GF-D8 (cell line): ENCODE measurements at places on chromosomes 7 and 10.

- DNase-seq = no peak
Observed at GRCh38 chr10:92800134-92800733, 48.1 kb upstream of the EXOC6 start.

- no peak for DNase-seq
Observed at GRCh38 chr10:60572511-60573194, 183.0 kb upstream of the ANK3 start.

- DNase-seq = no peak
Observed at GRCh38 chr7:14209896-14210484, 220.5 kb upstream of the ETV1 start.

DNA sequence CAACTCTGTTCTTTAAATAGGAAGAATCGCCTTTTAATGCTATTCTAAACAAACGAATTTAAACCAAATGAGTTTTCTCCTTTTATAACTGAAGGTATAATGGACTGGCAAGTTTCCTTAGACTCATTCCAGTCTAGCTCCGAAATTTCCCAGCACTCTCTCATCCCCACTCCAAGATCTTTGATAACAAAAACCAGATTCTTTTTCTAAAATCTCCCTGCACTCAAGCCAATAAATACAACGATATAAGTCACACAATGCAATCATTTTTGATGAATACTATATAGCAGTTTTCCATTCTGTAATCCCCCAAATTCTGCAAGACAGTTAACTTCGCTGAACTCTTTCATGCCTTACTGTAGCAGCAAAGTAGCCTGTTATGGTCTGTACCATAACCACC lies 1.9 kb downstream of the OGA start:
- DNase-seq = no peak

DNA sequence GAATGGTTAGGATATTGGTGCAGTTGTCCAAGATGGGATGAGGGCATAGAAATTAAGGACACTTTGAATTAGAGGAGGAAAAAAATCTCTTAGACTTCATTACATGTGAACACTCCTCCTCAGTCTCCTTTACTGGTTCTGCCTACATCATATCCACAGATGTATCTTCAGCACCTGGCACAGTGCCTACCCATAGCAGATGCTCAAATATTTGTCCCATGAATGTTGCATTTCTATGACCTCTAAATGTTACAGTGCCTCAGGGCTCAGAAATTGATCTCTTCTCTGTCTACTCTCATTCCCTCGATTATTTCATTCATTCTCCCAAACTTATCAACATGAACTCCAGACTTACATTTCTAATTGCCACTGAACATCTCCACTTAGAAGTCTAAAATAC lies 17.1 kb downstream of the CNNM1 start:
- DNase-seq = no peak

- DNase-seq = no peak
Observed at GRCh38 chr7:131511071-131511470, 45.4 kb downstream of the PODXL start.

- DNase-seq = no peak
Observed at GRCh38 chr10:108586424-108586823, 1336.9 kb downstream of the XPNPEP1 start.

DNA sequence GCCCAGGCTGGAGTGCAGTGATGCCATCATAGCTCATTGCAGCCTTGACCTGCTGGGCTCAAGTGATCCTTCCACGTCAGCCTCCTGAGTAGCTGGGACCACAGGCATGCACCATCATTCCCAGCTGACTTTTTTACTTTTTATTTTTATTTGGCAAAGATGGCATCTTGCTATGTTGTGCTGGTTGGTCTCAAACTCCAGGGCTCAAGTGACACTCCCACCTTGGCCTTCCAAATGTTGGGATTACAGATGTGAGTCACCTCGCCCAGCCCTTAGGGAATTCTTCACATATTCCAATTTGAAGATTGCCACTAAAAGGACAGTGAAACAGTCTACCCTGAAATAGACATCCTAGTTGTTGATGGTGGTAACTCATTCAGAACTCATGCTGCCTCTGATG lies 27.7 kb downstream of the SUGCT start:
- no peak for DNase-seq

GRCh38 chr10:103584216-103585010 lies 90.9 kb downstream of the NEURL1 start:
- peak; percentile 86 for DNase-seq

- no peak for DNase-seq
Observed at GRCh38 chr10:43342279-43343125, 28.9 kb upstream of the FXYD4 start.

DNA sequence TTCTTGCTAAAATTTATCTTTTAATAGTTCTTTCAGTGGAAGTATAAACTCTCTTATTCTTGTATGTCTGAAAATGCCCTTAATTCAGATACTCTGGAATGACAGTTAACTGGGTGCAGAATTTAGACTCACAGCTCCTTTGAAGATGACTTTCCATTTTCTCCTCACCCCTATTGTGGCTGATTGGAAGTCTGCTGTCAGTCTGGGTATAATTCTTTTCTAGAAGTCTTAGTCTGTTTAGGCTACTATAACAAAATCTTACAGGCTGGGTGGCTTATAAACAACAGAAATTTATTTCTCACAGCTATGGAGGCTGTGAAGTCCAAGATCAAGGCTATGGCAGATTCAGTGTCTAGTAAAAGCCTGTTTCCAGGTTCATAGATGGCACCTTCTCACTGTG lies 145.2 kb upstream of the GDF10 start:
- no peak for DNase-seq

DNA sequence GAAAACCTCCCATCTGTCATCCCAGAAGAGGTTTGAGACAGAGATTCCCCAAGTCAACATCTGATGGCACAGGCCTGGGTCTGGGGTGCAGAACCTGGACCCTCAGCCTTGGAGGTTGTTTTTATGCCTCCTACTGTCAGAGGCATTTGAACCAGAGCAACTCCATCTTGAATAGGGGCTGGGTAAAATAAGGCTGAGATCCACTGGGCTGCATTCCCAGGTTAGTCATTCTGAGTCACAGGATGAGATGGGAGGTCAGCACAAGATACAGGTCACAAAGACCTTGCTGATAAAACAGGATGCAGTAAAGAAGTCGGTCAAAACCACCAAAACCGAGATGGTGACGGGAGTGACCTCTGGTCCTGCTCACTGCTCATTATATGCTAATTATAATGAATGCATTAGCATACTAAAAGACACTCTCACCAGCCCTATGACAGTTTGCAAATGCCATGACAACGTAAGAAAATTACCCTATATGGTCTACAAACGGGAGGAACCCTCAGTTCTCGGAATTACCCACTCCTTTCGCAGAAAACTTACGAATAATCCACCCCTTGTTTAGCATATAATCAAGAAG lies 92.0 kb downstream of the ITGA8 start:
- no peak for DNase-seq

DNA sequence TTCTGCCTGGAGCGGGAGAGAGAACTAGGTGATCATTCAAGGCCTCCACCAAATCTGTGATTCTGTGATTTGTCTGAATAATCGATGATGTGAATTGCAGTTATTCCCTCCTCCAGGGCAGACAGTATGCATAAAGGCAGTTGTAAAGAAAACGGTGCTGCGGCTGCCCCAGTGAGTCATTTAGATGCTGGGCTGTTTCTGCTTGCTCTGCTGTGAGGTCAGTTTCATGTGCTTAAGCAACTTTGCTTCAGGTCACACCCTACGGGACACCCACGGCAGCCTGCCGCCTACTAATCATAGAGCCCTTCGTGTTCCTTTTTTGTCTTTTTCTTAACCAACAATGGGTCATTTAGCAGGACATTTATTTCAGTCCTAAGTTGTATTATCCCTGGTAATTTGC lies 158.1 kb upstream of the PITRM1 start:
- no peak for DNase-seq

GRCh38 chr10:110263164-110263563 lies 41.6 kb downstream of the SMNDC1 start:
- DNase-seq = no peak

DNA sequence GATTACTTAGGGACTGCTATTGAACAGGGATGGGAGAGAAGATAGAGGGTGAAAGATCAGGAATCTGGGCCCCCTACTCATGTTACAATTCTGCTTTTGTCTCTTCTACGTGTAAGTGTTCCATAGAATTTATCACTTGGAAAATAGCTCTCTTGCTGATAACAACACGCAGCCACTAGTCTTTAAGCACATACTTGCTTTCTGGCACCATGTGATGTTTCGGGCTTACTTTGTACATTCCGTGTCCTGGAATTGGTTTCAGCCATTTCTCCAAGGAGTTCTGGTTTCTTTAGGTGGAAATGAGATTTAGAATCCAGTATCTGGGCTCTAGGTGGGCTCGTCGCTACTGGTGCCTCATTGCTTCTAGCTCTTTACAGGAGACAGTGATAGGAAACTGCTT lies 59.7 kb downstream of the TFAM start:
- no peak for DNase-seq

DNA sequence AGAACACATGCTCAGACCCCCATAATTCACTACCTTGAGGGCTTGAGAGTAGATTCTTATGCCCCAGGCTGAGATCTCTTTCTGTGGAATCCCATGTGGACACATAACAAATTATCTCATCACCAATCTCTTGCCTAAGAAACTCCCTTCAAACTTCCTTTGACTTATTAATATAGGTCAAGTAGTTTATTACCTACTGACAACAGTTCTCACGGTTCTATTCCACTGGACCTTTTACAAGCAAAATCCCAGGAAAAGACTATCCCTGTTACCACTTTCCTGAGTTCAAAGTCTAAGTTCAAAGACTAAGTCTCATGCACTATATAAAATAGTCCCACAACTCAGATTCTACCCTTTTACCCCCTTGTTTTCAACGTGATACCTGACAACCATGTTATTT lies 754.7 kb downstream of the SUGCT start:
- no peak for DNase-seq

GRCh38 chr10:99619090-99619800 lies 994 bp downstream of the SLC25A28 start:
- DNase-seq = peak; percentile 29

DNA sequence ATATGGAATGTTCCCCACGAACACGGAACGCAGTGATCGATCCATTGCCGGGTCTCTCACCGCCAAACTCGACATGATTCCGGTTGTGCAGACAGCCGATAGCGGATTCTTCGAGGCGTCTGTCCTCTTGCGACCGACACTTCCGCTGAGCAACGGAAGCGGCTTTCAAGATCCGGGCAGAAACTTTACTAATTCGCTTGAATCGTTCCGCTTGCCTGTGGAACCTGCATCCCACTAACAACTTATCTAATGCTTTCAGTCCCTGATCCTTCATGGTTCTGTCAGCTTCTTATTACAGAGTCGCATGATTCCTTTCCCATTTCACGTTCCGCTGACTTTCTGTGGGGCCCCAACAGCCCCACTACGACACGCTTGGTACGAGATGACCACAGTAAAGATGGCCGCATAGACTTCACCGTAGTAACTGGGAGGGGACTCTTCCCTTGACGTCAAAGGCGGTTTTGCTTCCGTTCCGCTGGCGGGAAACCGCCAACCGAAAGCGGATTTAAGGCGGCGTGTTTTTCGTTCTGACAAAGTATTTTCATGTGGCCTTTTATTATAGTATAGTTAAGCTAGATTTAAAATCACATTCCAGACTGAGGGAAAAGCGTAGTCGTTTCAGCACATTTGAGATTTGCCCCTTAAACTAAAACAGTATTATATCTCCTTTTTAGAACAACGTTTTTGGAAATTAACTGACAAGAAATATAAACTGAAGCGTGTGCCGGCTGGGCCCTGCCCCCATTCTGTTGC lies at the start of gene CSTF2T:
Gene CSTF2T (minus strand): TSS at position 121 of the 753 bp plus-strand sequence. CDS start 46 bp downstream, at position 75.
- peak; percentile 73 for DNase-seq

- DNase-seq = no peak
Observed at GRCh38 chr10:70579234-70580002, 23.1 kb downstream of the PRF1 start.

DNA sequence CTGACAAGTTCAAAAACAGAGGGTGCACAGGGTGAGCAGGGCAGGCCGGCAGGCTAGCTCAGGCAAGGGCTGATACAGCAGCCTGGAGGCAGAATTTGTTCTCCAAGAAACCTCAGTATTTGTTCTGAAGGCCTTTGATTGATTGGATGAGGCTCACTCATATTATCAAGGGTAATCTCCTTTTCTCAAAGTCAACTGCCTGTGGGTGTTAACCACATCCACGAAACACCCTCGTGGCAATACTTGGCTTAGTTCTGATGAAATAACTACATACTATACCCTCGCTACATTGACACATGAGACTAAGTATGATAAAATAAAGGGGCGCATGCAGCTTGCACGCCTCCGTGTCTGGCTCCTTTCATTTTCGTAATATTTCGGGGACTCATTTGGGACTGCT lies 4.4 kb upstream of the PPP2R2D start:
- peak; percentile 84 for DNase-seq

- DNase-seq = no peak
Observed at GRCh38 chr7:126689037-126689436, 563.7 kb downstream of the GRM8 start.

GRCh38 chr7:342681-343216 lies 52.8 kb downstream of the FOXL3 start:
- DNase-seq = no peak

DNA sequence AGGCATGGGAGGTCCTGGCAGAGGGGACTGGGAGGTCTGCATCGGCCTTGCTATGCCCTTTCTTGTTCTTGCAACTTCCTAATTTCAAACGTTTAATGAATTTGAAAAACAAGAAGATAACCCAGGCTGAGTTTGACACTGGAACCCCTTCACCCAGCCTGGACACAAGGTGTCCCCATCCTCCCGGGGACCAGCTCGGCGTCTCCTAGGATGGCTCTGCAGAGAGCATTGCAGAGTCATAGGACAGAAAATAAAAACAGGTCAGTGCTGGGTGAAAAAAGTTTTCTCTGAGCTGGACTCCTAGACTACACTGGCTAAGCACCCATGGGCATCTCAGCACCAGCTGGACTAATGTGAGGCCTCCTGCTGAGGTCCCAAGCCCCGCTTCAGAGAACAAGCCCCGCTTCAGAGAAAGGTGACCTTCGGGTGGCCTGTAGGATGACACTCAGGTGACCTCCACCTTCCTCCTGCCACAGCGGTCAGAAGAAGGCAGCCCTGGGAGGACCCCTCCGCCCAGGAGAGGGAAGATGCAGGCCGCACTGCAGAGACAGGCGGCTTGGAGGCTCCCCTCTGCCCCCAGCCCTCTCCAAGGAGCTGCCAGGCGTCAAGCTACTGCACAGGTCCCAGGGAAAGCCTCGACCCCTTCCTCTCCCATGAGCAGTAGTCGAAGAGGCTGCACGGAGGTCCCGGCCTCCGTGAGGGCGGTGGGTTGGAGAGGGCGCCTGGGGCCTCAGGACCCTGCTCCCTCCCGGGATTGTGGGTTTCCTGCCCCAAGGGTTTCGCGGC lies 9.3 kb upstream of the UNCX start:
- peak; percentile 29 for DNase-seq

GRCh38 chr10:69460576-69461242 lies 9.4 kb downstream of the TSPAN15 start:
- DNase-seq = no peak

DNA sequence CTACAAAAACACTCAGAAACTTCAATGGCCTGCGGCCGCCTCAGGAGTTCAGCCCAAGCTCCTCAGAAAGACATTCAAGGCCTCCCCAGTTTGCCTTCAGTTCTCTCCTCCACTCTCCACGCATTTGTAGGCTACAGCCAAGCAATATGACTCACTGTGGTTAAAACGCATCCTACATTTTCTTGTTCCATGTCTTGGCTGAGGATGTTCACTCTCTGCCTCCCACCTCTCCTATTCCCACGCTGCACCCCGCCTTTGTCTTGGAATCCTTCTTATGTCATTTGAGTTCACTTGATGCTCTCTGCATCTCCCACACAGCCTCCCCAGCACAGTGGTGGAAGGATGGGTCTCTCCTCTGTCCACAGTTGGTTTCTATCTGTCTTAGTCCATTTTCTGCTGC lies 184.8 kb downstream of the NPSR1 start:
- no peak for DNase-seq
